ENCODE measurements at places on chromosomes 5 and 9.

DNA sequence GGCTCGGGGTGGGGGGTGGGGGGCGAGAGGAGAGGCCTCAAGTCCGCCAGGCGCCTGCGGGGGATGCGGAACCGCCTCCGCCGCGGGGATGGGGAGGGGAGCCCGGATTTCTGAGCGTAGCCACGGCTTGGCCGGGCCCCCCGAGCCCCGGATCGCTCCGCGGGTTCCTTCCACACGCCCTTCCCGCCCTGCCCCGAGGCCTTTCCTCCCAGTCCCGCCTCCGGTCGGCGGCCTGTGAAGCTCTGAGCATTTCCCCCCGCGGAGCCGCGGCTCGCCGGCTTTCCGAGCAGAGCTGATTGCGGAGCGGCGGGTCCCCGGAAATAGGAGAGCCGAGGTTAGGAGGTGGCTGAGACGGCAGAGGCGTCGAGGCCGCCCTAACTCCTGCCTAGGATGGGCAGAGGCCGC is 6.1 kb downstream of the IRX4 start:
- no peak for DNase-seq

DNA sequence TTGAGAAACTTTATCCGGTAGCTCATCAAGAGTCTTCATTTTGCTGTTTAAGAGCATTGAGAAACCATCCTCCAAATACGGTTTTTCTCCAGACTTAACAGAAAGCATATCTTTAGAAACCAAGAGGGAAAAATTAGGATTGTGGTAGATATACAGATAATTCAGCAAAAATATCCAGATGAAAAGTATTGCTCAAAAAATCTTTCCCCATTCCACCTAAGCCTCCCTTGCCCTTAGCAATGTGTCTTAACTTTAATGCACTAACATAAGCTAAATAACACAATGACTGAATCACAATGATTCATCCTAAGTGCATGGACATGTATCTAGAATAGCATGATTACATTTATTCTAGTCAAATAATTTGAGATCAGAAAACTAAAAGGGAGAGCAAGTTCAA is 130.3 kb upstream of the TARS1 start:
- no peak for DNase-seq

GRCh38 chr5:54993318-54993717 is 7.9 kb upstream of the ESM1 start:
- DNase-seq, result no peak

- DNase-seq, result no peak
Measured at GRCh38 chr5:158611581-158611980, 488.1 kb downstream of the EBF1 start.

DNA sequence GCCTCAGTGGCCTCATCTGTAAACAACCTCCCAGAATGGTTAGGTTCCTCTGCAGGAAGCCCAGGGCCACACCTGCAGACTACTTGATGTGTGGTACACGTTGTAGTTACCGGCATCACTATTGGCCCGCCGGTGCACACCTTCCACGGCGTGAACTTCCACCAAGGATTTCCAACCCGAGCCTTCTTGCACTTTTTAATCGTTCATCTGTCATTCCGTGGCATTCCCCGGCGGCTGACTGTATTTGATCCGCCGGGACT is 5.3 kb upstream of the TRIM41 start:
- no peak for DNase-seq

DNA sequence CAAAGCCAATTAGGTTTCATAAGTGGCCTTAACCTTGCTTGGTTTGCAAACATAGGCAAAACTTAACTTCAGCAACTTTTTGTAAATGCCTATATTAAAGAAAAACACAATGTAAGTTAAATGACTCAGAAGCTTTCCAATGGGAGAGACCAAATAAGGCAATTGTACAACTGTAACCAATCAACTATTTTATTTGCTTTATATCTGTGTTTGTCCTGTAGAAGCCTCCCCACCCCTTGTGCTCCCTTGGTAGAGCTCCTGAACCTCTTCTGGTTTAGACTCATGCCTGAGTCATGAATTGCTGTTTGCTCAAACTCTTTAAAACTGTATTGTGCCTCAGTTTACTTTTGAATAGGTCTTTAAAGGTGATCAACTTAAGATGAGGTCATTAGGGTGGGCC is 3.0 kb upstream of the C1QTNF3 start:
- no peak for DNase-seq

DNA sequence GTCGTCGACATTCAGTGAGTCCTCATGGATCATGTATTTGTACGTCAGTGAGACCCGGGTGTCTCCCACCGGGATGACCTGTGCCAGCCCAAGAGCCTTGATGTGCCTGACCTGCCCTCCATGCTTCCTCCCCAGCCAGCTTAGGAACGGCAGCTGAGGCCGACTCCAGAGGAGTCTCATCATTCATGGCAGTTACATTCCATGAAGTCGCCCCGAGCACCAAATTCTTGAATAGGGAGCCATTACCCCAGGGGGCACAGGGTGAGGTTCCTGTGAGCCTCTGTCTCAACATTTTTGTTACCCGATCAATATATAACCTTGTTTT is 67.8 kb downstream of the ZNF354C start:
- DNase-seq, result no peak

DNA sequence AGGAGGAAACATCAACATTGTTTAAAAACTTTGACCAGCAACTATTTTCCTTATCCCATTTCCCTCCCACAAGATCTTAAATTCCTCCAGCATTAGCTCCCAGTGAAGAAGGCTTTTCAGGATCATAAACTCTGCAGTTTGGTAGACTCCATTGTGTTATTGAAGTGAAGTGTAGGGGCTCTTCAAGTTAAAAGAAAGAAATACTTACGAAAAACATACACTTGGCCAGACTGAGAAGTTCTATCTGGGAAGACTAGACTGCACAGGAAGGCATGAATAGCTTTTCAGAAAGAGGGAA is 22.3 kb downstream of the LIFR start:
- no peak for DNase-seq

GRCh38 chr5:11596185-11596584 is 308.1 kb downstream of the CTNND2 start:
- no peak for DNase-seq

- no peak for DNase-seq
Measured at GRCh38 chr9:69066955-69067354, 31.4 kb downstream of the FXN start.

GRCh38 chr9:35603986-35604577 is 980 bp upstream of the TESK1 start:
- peak; percentile 97 for DNase-seq

DNA sequence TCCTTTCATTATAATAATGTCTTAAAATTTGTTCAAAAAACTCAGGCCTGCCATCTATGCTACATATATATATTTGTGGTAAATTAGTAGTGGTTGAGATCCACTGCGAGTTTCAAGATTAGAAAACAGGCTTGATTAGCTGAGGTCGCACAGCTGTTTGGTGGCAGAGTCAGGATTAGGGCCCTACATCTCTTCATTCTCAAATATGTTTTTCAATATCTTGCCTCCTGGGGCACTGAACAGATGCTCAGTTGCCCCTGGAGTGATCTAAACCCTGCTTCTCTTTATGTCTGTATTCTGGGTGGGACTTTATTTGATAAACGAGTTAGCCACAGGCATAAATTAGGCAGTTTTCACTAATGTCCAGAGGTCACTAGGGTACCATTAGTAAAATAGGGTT is 27.8 kb upstream of the CEP120 start:
- no peak for DNase-seq

DNA sequence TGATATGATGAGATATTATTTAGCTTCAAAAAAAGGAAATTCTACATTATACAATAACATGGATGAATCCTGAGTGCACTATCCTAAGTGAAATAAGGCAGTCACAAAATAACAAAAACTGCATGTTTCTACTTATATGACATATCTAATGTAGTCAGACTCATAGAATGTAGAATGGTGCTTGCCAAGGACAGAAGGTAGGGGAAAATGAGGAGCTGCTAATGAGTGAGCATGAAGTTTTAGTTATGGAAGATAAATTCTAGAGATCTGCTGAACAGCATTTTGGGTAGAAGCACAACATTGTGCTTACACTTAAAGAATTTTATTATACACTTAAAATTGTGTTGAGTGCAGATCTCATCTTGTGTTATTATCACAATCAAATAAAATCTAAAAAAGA is 812.4 kb downstream of the KCTD16 start:
- DNase-seq, result no peak

- DNase-seq, result no peak
Measured at GRCh38 chr9:78620764-78621163, 323.8 kb downstream of the PSAT1 start.

DNA sequence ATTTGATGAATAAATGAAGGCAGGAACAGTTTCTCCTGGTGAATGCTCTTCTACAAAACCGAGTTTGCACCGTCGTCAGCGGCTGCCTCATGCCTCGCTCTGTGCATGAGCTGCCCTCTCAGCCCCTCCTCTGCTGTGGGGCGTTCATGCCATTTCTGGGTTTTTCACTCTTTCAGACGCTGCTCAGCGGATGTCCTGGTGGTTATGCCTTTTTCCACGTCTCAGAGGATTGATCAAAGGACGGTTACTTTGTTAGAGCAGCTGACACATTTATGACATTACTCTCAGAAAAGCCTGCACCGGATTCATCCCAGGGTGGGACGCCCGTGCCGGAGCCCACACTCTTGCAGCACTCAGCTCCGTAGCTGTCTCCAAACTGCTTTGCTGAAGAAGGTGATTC is 195.9 kb upstream of the PPP1R26 start:
- DNase-seq, result no peak

DNA sequence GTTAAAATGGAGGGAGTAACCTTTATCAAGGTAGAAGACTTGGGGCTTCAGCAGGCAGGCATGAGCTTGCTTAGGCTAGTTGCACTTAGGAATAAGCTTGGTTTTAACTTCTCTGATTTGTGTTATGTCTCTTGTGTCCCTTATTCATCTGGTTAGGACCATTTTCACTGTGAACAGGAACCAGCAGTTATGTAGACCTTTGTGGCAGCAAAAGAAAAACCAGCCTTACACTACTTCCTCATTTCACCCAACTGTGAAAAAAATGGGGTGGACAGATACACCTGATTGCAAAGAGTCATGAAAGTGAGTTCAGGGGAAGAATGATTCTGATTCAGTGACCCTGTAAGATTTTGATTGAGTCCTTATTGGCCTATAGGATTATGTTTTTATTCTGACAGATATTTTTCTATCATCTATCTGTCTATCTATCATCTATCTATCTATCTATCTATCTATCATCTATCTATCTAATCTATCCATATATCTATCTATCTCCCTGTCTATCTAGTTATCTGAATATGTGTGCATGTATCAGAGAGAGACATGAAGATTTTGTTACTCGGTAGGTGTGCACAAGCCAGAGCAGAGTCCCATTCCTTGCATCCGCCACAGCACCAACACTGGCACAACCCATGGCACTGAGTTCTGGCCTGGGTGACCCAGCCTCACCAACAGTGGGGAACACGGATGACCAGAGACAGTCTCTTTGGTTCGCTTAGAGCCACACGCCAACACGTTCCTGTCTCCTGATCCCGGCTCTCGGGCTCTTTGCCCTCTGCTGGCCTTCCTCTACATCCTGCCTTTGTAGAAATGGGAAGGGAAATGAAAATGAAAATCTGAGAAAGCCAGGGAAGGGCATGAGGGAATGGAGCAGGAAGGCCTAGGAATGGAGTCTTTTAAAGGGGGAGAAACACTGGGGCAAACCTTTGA is 1.3 kb upstream of the ZNF366 start:
- no peak for DNase-seq

- no peak for DNase-seq
Measured at GRCh38 chr9:92506184-92506857, 24.0 kb upstream of the ASPN start.

DNA sequence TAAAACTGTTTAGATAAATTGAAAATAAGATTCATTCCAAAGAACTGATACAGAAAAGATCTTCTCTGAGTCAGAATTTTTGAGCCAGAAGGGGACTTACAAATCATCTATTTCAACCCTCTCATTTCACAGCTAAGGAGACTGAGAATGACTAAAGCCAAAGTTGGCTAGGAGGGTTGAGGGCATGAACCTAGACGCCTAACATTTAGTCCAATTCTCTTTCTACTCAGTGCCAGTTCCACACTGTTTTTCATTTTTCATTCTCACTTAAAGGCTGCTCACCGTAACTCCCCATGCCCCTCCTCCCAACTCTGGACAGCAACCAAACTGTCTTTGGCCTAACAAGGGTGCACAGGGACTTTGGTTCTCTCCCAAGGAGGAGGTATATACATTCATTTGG is 364.0 kb downstream of the NDUFS4 start:
- DNase-seq, result no peak

- DNase-seq, result no peak
Measured at GRCh38 chr5:151139015-151139414, 18.6 kb downstream of the ANXA6 start.

- no peak for DNase-seq
Measured at GRCh38 chr5:94746731-94747124, 128.3 kb downstream of the SLF1 start.
